ENCODE measurements at places on chromosomes 6 and 20.

DNA sequence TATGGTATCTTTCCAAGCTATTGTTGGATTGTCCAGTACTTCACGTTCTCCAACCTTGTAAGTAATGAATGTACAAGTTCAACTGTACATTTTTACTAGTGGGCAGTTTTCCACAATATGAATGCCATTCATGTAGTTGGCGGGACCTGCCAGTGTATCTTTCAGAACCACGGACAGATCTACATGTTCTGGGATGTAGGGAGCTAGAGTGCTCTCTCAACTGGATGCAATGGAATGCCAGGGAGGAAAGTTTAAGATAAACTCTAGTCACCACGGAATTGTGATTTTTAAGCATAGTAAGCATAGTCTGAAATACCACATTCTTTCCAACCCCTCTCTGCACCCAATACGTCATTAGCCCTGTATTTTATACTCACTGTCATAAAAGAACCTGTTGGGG lies 21.5 kb upstream of the HLA-C start:
- DNase-seq: peak; percentile 30

DNA sequence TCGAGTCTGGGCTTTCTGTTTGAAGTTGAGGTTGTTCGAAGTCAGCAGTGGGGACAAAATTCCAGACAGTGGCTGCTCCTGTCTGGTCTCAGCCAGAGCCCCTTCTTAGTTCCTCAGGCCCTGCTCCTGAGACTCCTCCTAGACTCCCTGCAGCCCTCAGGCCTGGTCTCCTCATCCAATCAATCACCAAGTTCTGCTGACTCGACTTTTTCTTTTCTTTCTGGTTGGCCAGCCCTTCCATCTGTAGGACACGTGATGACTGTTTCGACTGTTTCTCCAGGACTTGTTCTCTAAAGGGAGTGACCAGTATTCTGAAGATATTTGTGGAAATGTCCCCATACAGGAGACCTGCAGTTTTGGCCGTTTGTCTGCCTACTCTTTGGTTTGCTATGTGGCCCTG lies 19.5 kb downstream of the PPP1R3G start:
- no peak for DNase-seq

- no peak for DNase-seq
Measured at GRCh38 chr6:90192857-90193256, 103.8 kb downstream of the BACH2 start.

- no peak for DNase-seq
Measured at GRCh38 chr6:56255349-56255748, 8.0 kb upstream of the COL21A1 start.

DNA sequence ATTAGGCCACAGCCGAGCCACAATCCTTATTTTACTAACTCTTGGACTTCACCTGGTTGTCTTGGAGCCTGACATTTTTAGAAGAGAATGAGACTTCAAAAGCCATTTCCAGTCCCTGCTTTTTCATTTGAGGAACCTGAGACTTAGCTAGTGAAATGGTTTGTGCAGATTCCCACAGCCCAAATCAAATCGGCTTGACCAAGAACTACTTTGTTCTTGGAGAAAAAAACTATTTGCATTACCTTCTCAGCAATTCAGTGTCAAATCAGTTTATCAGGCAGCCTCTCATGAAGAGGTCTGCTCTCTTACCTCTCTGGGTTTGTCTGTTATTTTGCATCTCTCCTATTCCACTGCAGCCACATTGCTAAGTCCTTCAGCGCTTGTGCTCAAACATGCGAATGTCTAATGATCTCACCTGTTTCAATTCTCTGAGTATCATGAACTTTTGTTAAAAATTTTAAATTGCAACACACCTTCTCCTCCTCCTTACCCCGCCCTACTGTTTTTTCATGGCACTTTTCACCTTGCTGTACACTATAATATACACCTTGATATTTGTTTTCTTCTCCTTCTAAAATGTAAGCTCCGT lies 573 bp upstream of the IFNGR1 start:
- DNase-seq: no peak

- DNase-seq: no peak
Measured at GRCh38 chr6:92545861-92546260, 873.5 kb downstream of the EPHA7 start.

GRCh38 chr6:157381631-157382621 lies 936 bp downstream of the ZDHHC14 start:
- DNase-seq: peak; percentile 53

DNA sequence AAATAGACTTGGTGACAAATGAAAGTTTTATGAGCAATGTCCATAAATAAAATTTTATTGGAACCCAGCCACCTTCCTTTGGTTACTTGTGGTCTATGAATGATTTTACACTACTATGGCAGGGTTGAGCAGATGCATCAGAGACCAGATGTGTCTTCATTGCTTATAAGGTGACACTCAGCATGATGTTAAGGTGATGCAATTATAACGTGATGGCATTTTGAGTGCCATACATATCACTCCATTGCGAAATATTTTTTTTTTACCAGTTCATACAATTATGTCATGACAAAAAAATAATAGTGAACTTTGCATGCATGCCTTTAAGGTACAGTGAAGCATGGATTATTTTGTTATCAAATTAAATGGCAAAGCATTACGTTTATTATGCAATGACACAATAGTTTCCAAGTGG lies 96.0 kb downstream of the ADTRP start:
- DNase-seq: peak; percentile 50

GRCh38 chr6:100818066-100818465 lies 63.1 kb downstream of the ASCC3 start:
- no peak for DNase-seq

- peak; percentile 87 for DNase-seq
Measured at GRCh38 chr6:151276112-151276740, 36.5 kb downstream of the AKAP12 start.

DNA sequence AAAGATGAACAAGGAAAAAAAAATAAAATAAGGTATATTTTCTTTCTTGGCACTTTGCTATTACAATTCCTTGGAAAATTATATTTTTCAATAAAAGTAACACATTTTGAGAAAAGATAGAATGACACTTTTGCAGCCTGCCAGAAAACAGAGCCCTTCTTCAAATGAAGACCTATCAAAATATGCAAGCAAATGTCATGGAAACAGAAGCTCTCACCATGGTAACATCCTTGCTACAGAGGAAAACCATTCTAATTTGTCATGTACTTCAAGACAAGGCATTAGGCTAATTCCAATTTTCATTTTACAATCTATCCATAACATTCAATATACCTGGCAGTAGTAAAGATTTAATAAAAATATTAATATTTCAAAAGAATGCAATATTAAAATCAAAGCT lies 177.9 kb downstream of the RNGTT start:
- peak; percentile 10 for DNase-seq

DNA sequence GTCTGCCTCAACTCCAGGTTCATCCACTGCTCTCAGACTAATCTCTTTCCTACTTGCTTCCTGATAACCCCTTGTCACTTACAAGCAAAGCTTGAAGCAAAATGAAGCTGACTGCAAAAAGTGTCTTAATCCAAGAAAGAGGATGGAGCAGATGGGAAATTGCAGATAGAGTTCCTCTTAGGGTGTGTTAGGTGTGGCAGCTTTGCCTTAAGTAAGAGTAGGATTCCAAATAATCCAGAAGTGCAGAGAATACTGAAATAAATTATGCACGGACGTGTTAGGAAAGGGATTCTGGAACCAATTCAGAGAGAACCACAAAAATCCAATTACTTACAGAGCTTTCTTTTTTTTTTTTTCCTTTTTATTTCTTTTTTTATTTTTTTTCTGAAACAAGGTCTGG lies 6.1 kb upstream of the RPL7L1 start:
- DNase-seq: no peak

Data from fibroblast of skin of right biceps (primary cell).